ENCODE measurements at places on chromosomes 12 and 14. TPM values are rescaled to one million over a fixed set of nuclear protein-coding genes. Genes with fewer than 3 reads are reported as not detected.

DNA sequence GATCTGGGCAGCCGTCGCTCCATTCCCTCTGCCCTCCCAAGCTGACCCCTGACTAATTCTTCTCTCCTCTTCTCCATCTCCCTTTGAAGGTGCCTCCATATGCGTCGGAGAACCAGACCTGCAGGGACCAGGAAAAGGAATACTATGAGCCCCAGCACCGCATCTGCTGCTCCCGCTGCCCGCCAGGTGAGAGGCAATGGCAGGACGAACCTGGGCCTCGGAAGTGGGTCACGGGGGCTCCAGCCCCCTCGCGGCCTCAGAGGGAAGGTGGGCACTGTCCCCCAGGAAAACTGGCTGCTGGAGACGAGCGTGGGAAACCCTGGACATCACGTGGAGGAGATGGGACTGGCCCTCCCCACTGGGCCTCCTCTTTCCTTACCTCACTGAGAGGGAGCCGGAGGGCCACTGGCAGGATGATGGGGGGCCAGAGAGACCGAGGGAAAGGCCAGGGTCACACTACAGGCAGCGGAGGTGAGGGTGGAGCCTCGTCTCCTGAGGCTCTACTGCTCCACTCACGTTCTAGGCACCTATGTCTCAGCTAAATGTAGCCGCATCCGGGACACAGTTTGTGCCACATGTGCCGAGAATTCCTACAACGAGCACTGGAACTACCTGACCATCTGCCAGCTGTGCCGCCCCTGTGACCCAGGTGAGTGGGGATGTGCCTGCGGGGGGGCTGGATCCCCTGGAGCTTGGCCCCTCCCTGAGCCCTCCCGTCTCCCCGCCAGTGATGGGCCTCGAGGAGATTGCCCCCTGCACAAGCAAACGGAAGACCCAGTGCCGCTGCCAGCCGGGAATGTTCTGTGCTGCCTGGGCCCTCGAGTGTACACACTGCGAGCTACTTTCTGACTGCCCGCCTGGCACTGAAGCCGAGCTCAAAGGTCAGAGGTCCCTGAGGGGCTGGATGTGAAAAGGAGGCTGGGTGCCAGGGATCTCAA is 806 bp downstream of the LTBR start:
- DNase-seq: no peak

Gene FITM1
- 131 TPM for total RNA-seq

Gene ADAM20
- 0.21 TPM for total RNA-seq

- DNase-seq: no peak
These were observed 1076.7 kb downstream of the TMTC2 start for GRCh38 chr12:83763425-83763824.

Gene DNAJC22
- 0.72 TPM for total RNA-seq

GRCh38 chr12:109928058-109928656 is 28.1 kb downstream of the TCHP start:
- no peak for DNase-seq

DNA sequence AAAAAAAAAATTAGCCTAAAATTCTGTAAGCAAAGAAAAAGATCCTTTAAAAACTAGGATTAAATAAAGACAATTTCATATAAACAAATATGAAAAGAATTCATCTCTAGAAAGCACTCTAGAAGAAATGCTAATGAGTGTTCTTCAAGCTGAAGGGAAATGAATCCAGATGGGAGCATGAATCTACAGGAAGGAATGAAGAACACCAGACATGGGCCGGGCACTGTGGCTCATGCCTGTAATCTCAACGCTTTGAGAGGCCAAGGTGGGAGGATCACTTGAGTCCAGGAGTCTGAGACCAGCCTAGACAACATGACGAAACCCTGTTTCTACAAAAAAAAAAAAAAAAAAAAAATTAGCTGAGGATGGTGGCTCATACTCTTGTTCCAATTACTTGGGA is 297.2 kb downstream of the FBXL14 start:
- no peak for DNase-seq

Gene GPRC5D
- not detected for total RNA-seq

- no peak for DNase-seq
These were observed 11.7 kb upstream of the ANKLE2 start for GRCh38 chr12:132773077-132773955.

Data from heart left ventricle (tissue), 16 donors.